NCI-H2081 treated with DMSO at 0.1 percent for 48 hours (cell line): ENCODE measurements at places on chromosomes 5 and 9.

DNA sequence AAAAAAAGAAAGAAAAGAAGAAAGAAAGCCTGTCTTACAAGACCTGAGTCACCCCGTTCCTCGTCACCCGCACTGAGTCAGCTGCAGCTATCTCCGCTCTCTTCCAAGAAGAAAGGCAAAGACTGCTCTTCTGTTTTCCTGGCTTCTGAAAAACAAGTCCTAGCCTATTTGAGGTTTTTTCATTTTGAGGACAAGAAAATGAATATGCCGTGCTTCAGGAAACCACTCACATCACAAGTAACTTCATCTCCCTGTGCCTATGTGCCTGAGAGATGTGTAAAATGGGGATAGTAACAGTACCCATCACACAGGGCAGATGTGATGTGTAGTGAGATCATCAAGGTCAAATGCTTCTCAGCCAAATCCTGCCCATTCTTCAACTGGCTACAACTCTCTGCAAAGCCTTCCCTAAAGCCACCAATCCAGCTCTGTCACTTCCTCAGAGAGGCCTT lies 78.4 kb downstream of the GLDC start:
- no peak for DNase-seq

DNA sequence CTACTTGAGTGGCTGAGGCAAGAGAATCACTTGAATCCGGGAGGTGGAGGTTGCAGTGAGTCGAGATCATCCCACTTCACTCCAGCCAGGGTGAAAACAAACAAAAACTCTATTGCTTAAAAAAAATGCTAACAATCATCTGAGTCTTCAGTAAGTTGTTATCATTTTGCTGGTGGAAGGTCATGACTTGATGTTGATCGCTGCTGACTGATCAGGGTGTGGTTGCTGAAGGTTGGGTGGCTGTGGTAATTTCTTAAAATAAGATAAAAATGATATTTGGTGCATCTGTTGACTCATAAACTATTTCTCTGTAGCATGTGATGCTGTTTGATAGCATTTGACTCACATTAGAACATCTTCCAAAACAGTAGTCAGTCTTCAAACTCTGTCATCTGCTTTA lies 349.4 kb upstream of the PAPPA start:
- DNase-seq = no peak

DNA sequence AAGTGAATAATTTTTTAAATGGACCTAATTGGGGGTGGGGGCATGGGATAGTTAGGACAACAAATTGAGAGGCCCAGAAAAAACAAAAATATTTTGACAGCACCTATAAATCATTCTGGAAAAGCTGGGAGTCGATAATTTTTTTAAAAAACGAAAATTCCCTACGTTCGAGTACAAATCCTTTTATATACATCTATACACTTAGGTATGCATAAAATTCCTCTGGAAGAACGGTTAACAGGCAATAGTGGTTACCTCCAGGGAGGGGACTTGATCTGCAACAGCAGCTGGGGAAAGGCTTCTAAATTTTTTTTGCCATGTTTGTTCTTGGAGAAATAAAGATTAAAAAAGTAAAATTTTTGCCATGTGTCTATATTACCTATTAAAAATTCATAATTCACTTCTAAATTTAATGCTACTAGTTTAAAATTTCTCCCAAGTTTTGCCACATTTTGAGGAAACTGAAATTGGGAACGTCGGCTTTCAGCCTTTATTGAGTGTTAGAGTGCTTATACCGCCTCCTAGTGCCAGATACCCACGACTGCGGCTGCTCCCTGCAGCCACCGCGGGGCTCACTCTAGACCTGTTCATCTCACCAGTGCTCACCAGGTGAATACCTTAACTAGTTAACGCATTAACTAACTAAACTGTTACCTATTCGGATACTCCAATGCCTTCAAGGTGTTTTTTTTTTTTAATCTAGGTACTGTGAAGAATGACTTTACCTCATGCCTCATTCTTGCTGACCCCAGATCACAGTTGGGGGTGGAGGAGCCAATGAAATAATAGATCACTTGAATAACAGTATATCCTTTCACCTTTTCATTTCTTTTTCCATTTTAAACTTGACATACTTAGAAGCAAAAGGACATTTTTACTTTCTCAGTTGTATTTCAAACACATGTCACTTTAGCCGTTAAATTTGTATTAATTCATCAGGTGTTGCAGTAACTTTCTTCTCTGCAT lies 1.8 kb upstream of the BHMT start:
- DNase-seq = no peak

DNA sequence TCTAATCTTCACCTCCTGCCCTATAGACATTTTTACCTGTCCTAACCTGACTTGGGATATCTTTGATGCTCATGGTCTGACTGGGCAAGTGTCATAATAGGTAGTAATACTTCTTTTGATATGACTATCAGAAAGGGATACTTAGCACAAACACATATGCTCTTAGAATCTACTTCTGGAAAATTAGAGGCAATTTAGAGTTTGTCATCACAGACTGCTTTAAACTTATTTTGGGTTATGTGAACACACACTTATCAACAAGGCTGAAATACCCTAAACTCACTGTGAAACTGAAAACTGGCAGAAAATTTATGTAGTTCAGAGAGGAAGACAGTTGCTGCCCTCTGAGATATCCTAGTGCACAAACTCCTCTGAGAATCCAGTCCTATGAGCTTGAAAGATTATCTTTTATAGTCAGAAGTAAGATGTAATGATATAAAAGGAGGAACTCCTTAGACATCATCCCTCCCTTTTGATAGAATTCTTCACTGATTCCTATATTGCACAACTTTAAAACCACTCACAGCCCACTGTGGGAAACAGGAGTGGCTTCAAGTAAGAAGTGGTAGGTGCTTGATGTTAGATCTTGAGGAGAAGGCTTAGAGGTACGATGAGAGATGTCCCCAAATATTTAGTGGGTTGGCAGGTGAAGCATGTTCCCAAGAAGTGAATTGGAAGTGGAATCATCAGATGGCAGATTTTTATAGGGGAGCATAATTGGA lies 273.3 kb downstream of the MAN2A1 start:
- DNase-seq = no peak

DNA sequence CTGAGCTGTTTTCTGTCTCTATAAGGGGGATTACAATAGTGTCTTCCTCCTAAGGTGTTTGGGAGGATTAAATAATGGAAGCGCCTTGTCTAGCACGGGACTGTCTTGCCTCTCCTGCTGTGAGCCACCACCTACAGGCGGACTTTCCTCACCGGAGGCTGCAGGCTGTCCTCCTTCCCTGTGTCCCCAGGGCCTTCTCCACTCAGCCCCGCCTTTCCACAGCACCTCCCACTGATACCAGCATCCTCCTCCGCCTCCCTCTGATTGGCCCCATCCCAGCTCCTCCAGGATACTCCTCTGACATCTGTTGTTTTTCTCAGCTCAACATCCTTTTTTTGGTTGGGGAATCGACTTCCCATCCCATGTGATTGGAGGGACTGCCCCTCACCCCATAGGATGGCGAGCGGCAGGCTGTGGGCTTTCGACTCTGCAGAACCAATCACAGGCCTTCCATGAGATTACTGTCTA lies 851 bp upstream of the ZDHHC12 start:
- no peak for DNase-seq

DNA sequence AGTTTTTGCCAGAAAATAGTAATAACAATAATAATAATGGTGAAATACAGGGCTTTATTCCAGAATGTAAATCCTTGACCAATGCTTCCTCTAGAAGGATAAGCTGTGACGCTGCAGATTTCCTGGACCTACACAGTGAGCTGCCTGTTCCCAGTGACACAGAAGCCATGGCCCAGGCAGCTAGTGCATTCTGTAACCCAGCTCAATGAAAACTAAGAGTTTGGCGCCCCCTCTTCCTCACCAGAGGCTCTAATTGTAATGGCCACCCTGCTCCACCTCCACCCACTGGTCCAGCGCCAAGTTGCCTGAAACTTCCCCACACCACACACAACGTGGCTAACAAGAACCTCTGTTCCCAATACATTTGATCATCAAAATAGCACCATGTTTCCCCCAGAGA lies 248.1 kb downstream of the CETN3 start:
- DNase-seq = no peak

DNA sequence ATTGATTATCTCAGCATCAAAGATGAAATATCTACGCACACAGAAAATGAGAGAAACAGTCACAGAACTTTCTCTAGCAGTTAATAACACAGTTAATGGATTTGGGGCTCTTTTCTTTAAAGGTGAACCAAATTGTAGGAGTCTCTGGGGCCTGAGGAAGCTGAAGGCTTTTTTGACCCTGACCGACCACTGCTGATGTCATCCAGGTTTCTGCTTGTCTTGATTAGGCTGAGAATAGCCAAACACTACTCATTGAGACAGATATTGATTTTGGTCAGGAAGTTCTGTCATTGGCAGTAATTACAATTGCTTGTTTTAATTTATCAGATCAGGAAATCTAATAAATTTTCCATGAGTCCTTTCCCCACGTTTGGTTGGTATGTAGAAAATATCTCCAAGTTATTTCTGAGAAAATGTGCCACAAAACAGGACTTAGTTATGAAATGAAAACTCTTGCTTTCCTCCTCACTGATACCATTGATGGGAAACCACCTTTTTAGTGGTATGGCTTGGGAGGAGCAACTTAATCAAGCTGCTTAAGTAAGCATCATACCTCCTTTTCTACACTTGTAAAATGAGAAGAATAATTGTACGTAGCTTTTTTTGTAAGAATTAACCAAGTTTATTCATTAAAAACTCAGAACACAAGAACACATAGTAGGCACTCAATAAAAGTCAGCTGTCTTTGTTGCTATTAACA lies 19.7 kb downstream of the CARTPT start:
- no peak for DNase-seq

DNA sequence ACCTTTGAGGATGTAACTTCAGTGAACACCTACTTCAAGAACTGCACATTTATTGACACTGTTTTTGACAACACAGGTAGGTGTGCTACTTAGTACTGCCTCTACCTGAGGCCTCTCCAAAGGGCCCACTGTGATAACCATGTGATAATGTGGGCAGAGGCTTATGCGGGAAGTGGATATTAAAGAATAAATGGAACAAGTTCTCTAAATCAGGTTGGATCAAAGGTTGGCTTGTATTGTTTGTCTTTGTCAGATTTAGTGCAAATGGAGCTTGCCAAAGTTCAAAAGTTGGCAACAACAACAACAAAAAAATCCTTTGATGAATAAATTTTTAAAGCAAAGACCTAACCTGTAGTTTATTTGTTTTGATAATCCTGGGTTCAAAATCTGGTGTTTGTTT lies 104.2 kb upstream of the IQGAP2 start:
- DNase-seq = no peak

GRCh38 chr9:121949364-121949763 lies 143.7 kb downstream of the TTLL11 start:
- DNase-seq = no peak

GRCh38 chr9:95027914-95028852 lies 289.3 kb downstream of the FANCC start:
- DNase-seq = no peak

- DNase-seq = no peak
Measured at GRCh38 chr5:39943811-39944210, 519.0 kb upstream of the DAB2 start.

DNA sequence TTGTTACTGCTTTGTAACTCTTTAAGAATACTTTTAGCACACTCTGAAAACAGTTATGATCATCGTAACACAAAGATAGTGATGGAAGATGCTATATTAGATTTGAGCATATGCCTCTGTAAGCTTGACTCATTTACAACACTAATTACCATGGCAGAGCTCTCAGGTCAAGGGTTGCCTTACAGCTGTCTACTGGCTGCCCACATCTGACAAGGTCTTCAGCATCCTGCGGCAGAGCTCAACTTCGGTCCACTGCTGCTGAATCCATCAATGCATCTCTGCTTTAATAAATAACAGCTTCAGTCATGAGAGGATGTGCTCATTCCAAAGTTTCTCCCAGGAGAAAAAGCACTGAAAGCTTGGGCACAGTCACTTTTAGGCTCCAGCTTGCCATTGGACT lies 449.4 kb downstream of the RASEF start:
- DNase-seq = no peak

DNA sequence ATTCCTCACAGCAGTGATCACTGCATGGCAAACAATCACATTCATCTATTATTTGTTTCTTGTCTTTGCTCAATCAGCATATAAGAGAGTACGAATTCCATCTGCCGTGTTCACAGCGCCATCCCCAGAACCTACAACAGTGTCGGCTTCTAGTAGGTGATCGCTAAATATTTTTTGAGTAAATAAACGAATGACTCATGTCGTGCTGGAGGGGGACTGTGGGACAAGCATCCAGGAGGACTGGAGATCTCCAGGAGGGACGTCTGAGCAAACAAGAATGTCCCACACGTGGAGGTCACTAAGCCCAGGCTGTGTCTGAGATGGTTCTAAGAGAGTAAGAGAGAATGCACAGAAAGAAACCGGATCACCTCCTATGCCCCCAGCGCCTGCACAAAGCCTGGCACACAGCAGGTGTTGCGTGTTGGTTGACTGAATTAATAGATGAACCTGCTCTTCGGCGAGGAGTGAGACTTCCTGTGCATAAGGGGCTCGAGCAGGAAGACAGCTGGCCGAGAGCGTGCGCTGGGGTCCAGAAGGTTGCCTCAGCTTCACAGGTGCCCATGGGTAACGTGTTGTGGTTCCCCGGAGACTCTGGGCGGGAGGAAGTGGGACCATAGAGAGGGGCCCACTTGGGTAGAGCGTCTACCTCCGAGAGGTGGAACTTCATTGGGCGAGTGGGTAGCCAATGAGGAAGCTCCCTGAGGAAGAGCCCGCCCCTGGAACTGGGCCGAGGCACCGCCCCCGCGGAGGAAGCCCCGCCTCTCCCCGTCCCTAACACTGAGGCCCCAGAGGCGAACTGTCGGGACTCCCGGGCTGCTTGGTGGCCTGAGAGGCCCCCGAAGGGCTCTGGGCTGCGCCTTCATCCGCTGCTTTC lies 193.0 kb downstream of the MELK start:
- peak; percentile 78 for DNase-seq
